Glomerular endothelial cell (primary cell): ENCODE measurements at places on chromosomes 2 and 18.

DNA sequence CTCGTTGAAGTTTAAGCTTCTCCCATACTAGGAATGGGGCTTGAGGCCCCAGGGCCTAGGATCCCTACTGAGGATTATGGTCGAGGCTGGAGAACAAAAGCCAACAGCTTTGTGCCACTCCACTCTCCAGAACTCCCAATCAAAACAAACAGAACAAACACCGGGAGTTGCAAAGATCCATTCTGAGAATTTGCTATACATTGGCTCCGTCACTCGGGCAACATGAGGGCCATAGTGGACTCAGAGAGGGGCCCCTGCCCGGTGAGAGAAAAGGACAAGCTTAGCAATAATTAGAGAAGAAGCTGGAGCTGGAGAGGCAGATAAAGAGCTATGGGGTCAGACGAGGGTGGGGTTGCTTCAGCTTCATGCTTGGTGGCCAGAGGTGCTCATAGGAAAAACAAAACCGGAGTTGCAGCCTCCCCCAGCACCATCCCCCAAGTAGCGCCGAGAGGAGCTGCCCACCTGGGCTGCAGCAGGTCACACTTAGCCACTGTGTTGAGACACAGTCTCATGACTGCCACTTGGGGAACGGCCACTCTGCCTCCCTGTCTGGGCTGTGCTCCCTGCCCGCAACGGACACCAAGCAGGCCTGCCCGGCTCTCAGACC lies 142.3 kb upstream of the HAAO start:
- DNase-seq, result no peak

DNA sequence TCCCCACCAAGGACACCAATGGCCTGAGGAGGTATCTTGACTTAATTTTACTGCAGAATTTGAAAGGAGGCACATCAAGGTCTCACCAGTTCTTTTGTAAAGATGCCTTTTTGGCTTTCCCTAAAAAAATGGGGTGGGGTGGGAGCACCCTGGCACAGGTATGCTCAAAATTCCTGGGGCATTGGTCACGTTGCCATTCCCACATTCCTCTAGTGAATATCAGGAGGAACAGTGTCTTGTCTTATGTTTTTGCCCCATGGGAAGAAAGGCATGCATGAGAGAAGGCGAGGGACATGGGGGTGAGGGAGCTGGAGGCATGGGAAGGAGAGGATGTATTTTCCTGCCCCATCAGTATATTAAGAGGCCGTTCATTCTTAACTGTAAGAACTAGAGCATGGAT lies 275.3 kb downstream of the CMPK2 start:
- DNase-seq, result no peak

- no peak for DNase-seq
These were observed 146.0 kb upstream of the SOX11 start for GRCh38 chr2:5546181-5546580.

GRCh38 chr2:55482186-55482884 lies 37.2 kb upstream of the CFAP36 start:
- DNase-seq, result no peak

- DNase-seq, result no peak
These were observed 52.4 kb downstream of the LIMS1 start for GRCh38 chr2:108586631-108587030.

DNA sequence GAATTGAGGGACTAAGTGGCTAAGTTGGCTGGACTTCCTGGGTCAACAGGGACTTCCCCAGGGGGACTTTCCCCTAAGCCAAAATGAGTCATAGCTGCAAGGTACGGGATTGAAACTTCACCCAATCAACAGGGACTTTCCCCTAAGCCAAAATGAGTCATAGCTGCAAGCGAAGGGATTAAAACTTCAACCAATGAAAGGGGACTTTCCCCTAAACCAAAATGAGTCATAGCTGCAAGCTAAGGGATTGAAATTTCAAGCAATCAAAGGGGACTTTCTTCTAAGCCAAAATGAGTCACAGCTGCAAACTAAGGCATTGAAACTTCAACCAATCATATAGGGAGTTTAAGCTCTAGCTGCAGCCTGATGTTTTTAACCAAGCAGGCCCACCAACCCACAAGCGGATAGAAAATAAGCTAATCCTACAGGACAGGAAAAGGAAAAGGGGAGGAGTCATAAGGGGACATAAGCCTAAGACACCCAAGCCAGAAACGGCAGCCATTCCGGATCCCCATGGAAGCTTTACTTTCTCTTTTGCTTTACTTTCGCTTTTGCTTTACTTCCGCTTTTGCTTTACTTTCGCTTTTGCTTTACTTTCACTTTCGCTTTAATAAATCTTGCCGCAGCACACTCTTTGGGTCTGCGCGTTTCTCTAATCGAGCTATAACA lies 1375.4 kb upstream of the CELF4 start:
- no peak for DNase-seq

DNA sequence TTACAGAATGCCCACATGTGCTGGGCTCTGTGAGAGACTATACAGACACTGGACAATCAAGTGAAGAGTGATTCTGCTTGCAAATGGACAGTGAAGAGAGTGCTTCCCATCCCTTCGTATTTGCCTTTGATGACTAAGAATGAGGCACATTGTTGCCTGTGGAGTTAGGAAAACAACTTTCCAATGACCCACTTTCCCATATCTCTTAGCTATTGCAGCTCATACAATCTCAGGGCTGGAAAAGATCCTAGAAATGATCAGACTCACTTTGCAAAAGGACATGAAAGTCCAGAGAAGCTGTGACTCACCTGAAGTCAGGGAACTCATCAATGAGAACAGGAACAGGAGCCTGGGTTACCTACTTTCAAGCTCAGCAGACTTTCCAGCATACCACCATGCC lies 440.5 kb upstream of the TCF4 start:
- DNase-seq, result no peak

- no peak for DNase-seq
These were observed 106.4 kb downstream of the ZBTB7C start for GRCh38 chr18:48302736-48303135.

GRCh38 chr2:25385910-25386309 lies 44.2 kb upstream of the DNMT3A start:
- no peak for DNase-seq

DNA sequence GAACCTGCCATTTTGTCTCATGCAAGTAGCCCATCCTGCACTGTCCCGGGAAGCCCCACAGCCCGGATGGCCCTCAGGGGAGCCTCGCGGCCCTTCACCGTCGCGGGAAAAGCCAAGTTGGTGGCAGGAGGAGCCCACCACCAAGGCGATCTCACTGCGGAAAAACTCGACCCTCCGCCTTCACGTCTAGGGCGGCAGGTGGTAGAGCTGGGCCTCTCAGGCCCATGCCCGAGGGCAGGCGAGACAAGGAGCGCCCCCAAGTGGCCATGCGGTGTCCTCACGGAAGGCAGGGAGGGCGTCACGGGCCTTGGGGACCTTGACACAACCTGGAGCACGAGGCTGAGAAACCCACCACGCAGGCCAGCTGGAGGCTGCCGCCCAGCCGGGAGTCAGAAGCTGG lies 34.8 kb upstream of the SKA1 start:
- DNase-seq, result no peak

DNA sequence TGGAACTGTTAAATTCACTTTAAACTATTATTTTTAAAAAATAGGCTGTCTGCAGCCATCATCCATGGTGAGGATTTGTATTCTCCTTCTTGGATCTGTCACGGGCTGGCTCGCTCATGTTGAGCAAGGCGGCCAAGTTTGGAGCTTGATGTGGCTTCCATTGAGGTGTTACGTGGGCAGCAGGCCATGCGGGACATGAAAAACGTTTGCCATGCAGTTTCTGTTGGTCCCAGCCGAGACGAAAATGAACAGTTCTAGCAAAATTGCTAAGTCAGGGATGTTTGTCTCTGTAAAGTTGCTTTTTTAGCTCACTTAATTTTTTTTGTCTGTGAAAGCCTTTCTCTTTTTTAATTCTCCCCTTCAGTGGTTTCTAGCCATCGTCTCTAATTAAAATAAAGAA lies 70.2 kb upstream of the MGAT5 start:
- no peak for DNase-seq

DNA sequence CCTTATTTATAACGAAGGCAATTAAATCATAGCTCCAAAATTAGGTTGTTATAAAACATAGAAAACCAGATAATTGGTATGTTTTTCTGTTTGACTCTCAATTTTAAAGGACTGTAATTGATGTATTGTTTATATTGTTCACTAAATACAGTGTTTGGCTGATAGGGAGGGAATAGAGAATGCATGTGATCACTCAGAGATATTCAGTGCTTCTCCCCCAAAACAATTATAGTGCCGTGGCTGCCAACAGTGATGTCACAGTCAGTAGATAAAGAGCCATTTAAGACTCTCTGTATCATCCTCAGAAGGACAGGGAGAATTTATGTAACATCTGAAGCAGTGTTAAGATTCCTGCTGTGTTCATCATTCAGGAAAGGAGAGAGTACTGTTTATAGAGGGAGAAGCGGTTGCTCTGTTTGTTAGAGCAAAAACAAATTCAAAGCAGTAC lies 69.6 kb downstream of the PHLPP1 start:
- DNase-seq, result no peak
